ENCODE measurements at places on chromosomes 2 and 18.

DNA sequence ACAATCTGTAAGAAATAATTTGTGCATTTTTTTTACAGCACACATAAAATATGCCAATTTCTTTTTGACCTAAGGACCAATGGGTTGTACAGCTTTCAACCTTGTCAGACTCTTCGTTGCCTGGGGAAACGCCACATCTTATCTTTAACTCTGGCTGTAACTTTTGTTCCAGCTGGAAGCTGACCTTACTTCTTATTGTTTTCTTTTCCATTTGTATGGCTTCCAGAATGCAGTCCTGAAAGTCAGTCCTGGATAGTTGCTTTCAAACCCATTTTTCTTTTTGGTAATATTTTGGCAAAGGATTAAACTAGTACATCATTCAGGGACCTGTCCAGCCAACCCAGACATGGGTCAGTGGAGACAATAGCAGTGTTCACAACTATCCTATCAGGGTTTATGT, 686.5 kb upstream of the CDH2 start:
- DNase-seq = no peak

DNA sequence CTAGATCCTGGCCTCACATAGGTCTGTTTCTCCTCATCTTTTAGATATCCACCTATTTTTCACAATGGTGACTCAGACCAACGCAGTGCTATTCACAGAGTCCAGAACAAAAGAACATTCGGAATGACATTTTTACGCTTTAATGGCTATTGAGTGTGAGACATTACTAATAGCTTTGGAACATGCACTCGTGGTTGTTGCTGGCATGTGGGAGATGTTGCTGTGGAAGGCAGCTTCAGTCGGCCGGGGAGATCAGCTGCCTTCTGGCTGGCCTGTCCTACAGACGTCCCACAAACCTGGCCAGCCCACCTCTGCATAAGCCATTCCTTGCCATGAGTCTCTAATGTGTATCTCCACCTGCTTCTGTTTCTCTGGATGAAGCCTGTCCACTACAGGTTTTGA, 3.4 kb downstream of the MBP start:
- no peak for DNase-seq

- no peak for DNase-seq
Observed at GRCh38 chr18:48230467-48231113, 178.6 kb downstream of the ZBTB7C start.

GRCh38 chr2:29317077-29317517, 201.9 kb downstream of the CLIP4 start:
- DNase-seq = no peak

DNA sequence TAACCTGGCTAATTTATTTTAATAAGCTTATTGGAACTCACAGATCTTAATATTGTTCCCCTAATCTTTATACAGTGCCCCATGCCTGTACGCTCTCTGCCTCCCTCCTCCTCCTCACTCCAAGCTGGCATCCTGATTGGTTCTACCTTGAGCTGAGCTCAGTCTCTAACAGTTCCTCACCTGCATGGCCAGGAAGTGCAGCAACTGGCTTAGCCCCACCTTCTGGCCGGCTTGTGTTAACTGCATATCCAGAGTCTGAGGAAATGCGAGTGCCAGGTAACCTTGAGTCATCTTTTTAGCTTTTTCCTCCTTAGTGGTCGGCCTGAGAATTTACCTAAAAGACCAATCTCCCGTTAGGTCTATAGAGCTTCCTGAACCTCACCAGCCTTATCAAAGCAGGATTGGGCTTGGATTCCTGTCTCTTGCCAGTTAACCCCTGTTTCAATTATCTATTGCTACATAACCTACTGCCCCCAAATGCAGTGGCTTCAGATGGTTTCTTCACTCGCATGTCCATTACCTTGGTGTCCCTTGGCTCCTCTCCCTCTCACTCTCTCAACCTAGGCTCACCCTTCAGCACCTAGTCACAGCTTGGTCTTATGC, 89.5 kb upstream of the STK39 start:
- no peak for DNase-seq

DNA sequence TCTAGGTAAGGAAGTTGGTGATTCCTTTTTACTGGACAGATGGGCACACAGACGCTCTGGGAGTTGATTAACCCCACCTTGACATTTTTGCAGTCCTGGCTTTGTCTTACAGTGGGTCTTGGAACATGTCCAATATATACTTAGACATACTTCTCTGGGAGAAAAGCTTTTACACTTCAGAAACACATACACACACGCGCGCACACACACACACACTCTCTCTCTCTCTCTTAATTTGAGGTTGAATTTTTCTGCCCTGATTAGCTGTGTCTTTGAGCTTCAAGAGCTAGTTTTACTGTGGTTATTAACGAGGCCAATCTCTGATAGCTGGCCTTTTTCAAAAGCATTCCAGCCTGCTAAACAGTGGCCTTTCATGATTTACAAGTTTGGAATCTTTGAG, 215.0 kb downstream of the MYCN start:
- no peak for DNase-seq

DNA sequence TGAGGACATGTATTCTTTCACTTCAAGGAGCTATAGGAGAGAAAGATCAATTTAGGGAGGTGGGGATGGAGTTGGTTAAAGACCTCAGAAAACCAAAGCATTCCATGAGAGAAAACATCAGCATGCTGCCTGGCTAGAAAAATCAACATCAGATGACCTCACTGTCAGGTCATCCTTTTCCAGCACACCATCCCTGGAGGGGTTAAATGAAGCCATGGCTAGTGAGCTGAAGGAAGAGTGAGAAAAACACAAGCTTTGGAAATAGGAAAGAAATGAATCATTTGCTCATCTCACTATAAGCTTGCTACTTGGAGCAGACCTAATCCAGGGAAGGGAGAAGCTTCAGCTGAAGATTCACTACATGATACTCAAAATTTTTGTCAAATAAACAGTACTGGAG, 109.5 kb upstream of the ITGB6 start:
- no peak for DNase-seq

GRCh38 chr2:78992451-78992806, 33.1 kb upstream of the REG3G start:
- DNase-seq = no peak

GRCh38 chr18:74950479-74950878, 258.5 kb downstream of the PTGR3 start:
- no peak for DNase-seq

DNA sequence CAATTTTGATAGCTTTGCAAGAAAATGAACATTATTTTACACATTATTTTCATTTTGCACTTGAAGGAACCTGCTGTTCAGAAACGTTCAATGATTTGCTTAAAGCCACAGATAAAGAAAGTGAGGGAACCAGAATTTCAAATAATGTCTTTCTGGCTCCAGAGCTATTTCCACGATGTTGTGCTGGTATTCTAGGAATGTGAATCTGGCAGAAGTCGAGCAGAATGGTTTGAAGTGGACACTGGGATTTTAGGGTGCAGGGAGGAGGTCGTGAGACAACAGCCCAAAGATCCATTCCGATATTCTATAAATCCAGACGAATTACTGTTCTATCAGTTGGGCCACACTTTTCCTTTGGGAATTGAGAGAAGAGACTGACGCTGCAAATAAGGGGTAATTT, 2.2 kb downstream of the CCDC102B start:
- DNase-seq = no peak

DNA sequence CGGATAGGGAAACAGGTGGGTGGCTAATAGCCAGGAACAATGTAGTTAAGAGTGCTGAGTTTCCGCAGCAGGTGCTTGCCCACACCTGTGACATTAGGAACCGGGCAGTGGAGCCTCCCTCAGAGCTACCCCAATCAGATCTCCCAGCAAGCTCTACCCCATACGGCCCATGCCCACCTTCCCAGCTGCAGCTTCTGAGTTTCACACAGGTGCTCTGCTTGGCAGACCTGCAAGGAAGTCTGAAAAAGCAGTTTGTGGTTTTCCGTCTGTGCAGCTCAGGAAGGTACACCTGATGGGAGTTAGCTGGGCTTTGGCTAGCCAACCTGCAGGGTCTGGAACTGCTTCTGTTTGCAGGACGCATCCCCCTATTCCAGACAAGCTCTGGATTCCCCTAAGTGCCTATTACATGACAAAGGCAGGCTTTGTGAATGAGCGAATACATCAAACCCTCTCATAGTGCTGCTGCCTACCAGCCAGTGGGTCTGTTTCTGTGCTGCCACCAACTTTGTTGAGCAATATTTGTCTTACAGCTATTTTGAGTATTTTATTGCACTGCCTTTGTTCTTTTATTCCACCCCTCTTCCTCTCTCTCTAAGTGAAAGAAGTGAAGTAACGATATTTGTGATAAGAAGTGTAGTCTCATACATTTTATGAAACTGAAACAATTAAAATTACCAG, 24.7 kb upstream of the CEP68 start:
- DNase-seq = no peak

DNA sequence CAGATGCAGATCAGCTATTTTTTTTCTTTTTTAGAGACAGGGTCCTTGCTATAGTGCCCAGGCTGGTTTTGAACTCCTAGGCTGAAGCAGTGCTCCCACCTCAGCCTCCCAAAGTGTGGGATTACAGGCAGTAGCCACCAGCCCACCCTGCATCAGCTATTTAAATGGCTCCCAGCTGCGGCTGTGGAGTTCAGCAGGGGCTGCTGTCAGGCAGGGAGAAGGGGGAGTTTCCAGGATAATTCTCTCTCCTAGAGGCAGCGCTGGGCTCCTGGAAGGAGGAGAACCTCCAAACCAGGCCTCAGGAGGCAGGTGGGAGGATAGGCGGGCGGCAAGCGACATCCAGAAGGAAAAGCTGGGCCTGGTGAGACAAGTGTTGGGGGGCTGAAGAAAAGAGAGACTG, 65.7 kb downstream of the ACTR2 start:
- DNase-seq = no peak

DNA sequence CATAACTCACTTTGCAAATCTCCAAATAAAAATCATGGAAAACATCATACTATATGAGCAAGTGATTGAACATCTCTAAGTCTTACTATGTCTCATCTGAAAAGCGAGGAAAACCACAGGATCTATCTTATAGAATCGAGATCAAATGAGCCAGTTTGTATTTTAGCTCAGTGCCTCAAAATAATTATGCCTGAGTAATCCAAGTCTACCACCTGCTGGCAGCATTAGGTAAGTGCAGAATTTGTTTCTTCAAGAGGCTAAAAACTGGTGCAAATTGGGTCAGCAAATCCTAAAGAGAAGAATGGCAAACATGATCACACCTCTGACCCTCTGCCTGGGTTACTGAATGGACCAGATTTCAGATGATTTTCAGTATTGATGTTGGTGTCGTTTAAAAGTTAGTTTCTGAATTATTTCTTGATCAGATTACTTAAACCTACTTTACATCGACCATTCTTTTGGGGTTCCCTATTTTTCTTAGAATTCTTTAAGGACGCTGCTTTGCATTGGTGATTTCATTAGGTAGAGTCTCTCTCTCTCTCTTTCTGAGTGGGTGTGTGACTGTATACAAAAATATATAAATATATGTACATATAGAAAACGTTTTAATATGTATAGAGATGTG, 12.7 kb upstream of the FHOD3 start:
- peak; percentile 61 for DNase-seq

DNA sequence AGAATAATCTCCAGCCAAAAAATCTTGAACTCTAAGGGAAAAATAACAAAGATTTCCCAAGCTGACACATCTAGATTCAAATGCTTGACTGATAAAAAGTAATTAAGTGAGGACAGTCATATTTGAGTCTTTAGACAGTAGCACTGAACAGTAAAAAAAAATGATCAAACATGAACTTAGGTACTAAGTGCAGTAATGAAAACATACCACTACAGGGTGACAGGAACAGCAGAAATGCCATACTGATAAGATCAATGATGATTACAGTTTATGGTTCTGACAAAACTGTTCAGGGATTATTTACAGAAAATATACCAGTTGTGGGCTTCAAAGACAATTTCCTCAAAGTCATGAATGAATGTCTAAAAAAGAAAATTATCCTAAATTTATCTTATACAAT, 80.3 kb downstream of the OSBPL1A start:
- DNase-seq = no peak

DNA sequence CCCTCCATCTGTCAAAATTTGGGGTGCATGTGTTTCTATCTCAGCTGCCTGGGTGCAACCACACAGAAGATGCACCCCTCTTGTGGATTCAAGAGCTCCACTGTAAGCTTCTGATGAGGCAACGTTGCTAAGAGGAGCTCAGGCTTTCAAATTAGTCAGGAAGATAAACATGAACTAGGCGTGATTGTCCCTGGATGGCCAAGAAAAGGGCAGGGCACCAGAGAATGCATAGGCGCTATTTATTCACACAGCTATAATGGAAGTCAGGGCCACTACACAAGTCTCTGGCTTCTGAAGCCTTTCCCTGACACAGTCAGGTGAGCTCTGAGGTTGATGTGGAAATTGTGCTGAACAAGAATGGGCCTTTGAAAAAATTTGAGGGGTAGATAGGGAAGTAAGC, 1466.0 kb upstream of the CELF4 start:
- no peak for DNase-seq

- DNase-seq = no peak
Observed at GRCh38 chr2:167103028-167103756, 214.9 kb downstream of the XIRP2 start.

GRCh38 chr18:63949068-63949737, at the start of gene HMSD:
HMSD (plus strand) TSS chr18:63949301; CDS start chr18:63953456, 4,155 bp downstream.
- no peak for DNase-seq

- DNase-seq = no peak
Observed at GRCh38 chr2:128613351-128613750, 294.7 kb upstream of the HS6ST1 start.

DNA sequence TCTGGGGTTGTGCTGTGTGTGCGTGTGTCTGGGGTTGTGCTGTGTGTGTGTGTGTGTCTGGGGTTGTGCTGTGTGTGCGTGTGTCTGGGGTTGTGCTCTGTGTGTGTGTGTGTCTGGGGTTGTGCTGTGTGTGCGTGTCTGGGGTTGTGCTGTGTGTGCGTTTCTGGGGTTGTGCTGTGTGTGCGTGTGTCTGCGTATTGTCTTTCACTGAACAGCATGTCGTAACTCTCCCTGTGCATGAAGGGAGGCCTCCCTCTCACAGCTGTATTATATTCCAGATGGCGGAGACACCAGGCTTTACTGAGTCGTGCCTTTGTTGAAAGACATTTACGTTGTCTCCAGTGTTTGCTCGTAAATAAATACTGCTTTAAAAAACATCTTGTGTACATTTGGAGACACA, 5.9 kb downstream of the ACKR3 start:
- no peak for DNase-seq

DNA sequence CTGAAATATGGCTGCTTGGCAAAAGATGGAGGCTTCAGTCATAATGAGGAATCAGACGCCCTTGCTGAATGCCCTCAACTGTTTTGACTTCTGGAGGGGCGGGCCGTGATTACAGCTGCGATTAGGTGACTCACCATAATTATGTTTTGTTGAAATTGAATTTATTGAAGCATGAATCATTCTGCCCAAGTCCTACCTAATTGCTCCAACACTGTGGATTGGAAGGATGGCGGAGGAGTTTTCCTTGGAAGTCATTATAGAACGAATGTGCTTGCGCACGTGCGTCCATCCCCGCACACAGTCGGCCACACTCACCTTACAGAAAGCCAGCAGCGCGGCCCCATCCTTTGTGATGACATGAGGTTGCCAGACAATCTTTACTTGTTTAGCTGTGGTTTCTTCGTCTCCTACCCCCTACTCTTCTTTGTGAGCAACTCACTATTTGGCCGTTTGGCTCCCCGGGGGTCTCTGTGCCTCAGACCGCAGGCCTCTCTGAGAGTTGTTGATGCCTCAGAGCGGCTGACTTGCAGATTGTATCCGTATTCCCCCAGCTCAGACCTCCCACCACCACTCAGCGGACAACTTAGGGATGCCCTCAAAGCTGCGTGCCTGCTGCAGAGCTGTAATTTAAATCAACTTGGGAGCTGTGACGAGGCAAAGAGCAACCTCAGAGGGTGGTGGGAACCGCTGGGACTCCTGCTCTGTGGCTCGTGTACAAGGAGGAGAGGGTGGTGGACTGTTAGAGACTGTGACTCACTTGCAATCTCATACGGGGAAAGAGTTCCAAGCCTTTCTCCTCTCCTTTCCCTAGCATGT, 513.4 kb downstream of the TNS1 start:
- DNase-seq = peak; percentile 45
